ENCODE measurements at places on chromosomes 12 and 14.

DNA sequence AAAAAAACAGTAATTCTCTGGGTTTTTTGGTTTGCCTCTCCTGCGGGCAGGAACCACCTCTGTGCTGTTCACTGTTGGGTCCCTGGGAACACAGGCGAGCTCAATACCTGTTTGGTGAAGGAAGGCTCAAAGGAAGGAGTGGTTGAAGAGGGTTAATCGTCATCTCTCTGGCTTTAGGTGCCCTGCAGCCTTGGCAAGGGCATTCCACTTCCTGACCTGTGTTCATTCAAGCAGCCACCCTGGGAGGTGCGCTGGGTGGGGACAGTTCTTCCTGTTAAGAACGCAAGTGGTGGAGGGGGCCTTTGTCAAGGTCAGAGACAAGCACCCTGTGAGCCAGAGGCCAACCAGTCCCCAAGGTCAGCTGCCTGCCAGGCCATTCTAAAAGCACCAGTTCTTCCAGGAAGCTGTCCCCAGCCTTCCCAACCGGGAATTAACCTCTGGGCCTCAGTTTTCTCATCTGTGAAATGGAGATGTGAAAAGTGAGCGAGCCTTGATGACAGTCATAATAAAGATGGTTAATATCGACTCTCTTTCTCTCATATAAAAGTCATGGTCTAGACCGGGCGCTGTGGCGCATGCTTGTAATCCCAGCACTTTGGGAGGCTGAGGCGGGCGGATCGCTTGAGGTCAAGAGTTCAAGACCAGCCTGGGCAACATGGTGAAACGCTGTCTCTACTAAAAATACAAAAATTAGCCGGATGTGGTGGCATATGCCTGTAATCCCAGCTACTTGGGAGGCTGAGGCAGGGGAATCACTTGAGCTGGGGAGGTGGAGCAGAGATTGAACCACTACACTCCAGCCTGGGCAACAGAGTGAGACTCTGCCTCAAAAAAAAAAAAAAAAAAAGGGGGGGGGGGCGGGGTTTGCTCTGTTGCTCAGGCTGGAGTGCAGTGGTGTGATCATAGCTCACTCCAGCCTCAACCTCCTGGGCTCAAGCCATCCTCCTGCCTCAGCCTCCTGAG is 6.1 kb downstream of the RHOF start:
- no peak for DNase-seq

- DNase-seq = no peak
Measured at GRCh38 chr12:62016021-62016420, 244.2 kb upstream of the USP15 start.

DNA sequence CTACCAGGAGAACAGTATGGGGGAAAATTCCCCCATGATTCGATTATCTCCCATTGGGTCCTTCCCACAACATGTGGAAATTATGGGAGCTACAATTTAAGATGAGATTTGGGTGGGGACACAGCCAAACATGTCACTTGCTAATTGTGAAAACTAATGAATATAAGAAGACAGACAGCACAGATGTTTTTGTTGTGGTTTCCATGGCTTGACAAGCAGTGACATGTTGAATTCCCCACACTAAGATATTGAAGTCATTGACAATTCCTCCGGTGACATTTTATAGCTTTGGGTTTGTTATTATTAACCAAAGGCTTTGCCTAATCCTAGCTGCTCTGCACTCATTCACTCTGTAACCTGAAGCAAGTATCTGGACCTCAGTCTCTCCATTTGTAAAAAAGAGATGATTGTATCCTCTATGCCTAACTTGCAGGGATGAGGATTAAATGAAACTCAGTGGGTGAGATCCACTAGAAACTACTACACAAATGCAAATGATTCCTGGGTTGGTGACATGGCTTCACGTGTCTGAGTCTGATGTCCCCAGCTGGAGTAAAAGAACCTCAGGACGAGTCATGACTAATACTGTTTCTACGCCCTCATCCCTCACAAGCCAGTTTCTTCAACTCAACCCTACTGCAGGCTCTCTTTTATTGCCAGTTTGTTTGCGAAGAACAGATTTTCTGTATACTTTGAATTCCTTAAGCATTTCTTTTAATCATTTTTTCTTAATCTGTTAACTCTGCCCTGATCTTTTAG is 71.6 kb downstream of the ASCL1 start:
- DNase-seq = no peak

GRCh38 chr12:28611115-28611435 is 420.8 kb downstream of the CCDC91 start:
- DNase-seq = peak; percentile 80

- peak; percentile 46 for DNase-seq
Measured at GRCh38 chr12:86233126-86233525, 23.1 kb downstream of the MGAT4C start.

DNA sequence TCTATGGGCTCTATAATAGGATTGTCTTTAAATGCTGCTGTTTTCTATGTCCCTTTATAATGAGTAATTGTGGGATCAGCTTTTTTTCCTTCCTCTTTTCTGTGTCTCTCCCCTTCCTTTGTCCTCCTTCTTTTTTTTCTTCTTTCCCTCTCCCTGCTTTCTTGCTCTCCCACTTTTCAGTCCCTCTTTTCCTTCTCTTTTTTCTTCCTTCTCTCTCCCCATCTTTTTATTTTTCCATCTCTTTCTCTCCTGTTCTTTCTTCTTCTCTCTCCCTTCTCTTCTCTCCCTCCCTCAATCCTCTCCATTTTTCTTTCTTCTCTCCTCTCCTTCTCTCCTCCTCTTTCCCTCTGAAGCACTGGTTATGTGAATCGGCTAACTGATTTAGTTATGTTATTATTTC is 62.5 kb upstream of the RD3L start:
- DNase-seq = no peak

GRCh38 chr12:131455581-131456110 is 255.2 kb upstream of the SFSWAP start:
- DNase-seq = no peak

GRCh38 chr12:28191051-28192048 is 1.1 kb downstream of the CCDC91 start:
- peak; percentile 14 for DNase-seq

GRCh38 chr12:62787023-62787422 is 147.9 kb downstream of the PPM1H start:
- no peak for DNase-seq

- no peak for DNase-seq
Measured at GRCh38 chr12:89252284-89252683, 100.0 kb downstream of the DUSP6 start.

DNA sequence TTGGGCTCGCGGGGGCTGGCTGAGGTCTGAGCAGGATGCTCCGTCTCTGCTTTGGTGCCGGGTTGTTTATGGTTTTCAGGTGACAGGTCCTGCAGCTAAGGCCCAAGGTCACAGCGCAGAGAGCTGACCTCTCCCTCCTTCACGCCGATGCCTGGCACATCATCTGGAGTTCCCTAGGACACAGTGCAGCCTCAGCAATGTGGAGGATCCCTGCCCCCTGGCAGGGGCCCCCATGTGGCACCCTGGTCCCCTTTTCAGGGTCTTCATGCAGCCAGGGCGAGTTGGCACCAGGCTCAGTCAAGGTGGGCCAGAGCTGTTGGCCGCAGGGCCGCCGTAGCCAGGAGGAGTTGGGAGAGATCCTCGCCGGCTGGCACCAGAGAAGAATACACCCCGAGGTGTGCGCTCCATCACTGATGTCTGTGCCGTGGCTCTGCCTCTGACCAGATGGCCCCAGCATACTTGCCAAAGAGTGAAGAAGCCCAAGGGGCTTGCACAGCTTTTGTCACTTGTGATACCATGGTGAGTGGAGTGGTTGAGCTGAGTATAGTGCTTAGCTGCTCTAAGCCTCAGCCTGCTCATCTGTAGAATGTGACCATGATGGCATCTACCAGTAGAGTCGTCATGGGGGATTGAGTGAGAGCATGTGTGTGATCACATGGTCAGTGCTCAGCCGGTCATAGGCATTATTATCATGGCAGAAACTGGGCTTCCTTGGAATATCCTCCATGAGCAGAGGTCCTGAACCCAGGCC is 11.0 kb downstream of the TPCN1 start:
- DNase-seq = no peak

GRCh38 chr14:91878274-91878673 is 10.9 kb upstream of the TC2N start:
- DNase-seq = no peak

DNA sequence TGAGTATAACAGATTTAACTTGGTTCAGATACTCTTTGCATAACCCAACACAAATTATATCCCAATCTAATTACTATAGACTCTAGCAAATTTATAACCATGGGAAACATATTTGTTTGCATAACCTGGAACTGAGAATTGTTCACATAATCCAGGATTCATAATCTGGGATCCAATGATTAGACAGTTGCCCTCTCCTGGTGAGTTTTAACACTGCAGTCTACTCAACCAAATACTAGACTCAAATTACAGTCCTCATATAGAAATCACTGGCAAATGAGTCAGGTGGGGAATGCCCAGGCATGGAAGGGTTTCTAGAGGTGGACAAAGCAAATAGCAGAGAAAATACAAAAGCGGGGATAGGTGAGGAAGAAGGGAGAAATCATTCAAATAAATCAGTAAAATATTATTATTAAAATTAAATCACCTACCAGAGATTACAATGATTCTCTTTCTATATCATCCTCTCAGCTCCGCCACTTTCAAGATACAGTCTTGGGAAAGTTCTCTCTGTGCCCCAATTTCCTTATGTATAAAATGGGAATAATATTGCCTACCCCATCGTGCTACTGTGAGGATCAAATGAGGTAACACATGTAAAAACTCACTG is 9.4 kb downstream of the GCH1 start:
- DNase-seq = peak; percentile 43

- DNase-seq = no peak
Measured at GRCh38 chr14:52863334-52863700, 71.9 kb upstream of the GNPNAT1 start.

DNA sequence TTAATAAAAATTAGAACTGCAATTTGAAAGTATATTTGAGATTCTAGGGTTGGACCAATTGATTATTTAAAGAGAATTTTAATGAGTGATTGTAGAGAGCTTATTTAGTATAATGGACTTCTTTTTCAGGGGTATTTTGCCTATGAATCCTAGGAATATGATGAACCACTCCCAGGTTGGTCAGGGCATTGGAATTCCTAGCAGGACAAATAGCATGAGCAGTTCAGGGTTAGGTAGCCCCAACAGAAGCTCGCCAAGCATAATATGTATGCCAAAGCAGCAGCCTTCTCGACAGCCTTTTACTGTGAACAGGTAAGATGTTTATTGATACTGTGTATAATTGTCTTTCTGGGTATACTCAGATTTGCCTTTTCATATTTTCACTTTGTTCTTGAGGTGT is 35.9 kb upstream of the KCNMB4 start:
- no peak for DNase-seq

DNA sequence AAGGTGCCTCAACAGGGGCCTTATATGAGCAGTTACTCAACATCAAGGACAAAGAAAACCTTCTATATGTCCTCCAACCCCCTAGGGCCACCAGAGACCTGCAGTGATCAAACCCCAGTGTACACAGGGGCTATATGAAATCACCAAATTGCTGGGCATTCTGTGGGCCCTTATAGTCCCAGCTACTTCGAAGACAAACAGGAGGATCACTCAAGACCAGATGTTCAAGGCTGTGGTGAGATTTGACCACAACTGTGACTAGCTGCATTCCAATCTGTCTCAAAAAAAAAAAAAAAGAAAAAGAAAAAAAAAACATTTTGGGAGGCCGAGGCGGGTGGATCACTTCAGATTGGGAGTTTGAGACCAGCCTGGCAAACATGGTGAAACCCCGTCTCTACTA is 51.0 kb upstream of the PRB2 start:
- no peak for DNase-seq

GRCh38 chr14:66105815-66106214 is 380.4 kb upstream of the CCDC196 start:
- no peak for DNase-seq

GRCh38 chr12:3727877-3728632 is 24.9 kb downstream of the CRACR2A start:
- DNase-seq = no peak

DNA sequence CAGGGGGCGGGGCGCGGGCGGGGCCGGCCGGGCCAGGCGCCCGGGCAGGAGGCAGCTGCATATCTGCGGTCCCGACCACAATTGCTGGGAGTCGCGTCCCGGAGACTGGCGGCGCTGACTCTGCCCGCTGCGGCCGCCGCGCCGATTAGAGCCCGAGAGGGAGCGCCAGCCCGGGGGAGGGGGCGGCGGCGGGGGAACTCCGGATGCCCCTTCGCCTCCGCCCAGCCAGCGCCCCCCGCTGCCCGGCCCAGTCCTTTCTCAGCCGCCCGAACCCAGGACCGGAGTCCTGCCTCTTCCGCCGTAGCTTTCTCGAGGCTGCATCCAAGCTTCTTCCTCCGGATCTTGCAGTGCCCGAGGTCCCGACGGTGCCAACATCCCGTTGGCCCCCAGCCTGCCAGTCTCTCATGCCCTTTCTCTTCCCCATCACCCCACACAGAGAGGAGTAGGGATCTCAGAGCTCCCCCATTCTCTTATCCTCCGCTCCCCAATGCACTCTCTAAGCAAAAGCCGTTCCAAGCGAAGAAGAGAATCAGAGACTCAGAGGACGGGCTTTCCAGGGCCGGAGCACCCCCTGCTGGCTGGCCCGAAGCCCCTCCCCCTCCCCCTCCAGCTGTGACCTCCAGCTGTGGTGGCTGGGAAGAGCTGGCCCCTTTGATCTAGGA is 8.8 kb upstream of the SP7 start:
- DNase-seq = peak; percentile 74
